ENCODE measurements at places on chromosomes 16 and 17.

DNA sequence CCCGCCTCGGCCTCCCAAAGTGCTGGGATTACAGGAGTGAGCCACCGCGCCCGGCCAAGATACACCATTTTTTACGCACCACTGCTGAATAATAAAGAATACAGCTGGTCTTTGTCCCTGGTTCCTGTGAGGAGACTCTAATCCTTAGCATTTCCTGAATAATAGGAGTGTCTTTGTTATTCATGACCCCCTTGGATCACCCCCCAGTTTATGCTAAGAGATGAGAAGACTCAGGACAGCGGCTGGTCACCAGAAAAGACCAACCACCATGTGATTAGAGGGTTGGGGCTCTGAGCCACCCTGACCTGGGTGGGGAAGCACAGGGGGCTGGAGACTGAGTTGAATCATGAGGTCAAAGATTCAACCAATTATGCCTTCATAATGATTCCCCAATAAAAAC lies 17.3 kb downstream of the PHLPP2 start:
- H3K36me3 ChIP-seq, result peaks cover 3% of the 10 kb centered on the region
- DNase-seq, result no peak
- H3K27ac ChIP-seq, result no peak overlapping the region

DNA sequence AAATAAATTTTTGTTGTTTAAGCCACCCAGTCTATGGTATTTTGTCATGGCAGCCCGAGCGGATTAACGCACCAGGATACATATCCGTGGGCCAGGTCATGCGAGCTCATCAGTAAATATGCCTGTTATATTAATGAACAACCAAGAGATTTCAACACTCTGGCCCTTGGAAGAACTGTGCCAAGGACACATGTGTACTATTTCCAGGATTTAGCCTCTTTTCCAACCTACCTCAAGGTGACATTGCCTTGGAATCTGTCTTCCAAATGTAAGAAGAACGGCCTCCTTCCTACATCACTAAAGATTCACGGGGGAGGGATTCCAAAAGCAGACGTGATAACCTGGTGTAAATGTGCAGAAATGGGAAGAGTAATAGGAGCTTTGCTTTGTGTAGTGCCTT lies 72.8 kb upstream of the DYNLRB2 start:
- H3K27me3 ChIP-seq, result peaks cover 12% of the 10 kb centered on the region
- no peaks in the 10 kb centered on the region for H3K4me1 ChIP-seq
- no peak overlapping the region for H3K4me3 ChIP-seq
- no peaks in the 10 kb centered on the region for H3K36me3 ChIP-seq
- no peak for DNase-seq

DNA sequence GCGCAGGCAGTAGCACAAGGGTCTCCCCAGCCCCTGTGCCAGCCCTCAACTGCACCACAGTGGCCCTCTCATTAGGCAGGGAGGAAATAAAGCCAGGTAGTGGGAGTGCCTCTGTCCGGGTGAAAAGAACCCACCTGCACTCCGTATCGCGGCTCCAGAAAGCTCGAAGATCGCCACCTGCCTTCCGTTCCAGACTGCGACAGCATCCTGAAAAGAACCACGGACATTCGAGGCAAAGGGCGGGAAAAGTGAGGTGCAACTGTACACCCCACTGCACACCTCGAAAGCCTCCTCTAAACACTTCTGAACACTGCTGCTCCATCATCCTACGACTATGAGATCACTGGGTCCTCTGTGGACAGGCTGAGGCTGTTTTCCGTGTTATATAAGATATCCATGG lies 28.7 kb downstream of the IFT140 start:
- no peaks in the 10 kb centered on the region for H3K36me3 ChIP-seq
- H3K4me1 ChIP-seq, result no peaks in the 10 kb centered on the region
- no peak overlapping the region for H3K27ac ChIP-seq
- no peak overlapping the region for H3K4me3 ChIP-seq
- H3K27me3 ChIP-seq, result no peaks in the 10 kb centered on the region
- no peak for DNase-seq

DNA sequence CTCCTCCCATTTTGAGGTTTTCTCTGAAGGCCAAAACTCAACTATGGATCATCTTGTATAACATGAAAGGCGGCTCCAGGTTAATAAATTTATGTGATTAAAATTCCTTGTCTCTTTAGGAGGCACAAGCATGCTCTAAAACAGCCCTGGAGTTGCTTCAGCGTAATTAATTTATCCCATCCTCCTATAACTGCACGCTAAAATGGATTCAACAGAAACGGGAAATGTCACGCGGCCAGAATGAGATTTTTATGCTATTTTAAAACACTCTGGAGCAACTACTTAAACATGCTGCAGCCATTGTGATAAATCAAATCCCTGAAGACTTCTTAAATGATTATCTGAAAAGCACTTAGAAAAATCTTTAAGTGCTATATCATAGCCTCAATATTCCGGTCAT lies 106.6 kb downstream of the ADAMTS18 start:
- no peaks in the 10 kb centered on the region for H3K36me3 ChIP-seq
- peaks cover 14% of the 10 kb centered on the region for H3K4me1 ChIP-seq

DNA sequence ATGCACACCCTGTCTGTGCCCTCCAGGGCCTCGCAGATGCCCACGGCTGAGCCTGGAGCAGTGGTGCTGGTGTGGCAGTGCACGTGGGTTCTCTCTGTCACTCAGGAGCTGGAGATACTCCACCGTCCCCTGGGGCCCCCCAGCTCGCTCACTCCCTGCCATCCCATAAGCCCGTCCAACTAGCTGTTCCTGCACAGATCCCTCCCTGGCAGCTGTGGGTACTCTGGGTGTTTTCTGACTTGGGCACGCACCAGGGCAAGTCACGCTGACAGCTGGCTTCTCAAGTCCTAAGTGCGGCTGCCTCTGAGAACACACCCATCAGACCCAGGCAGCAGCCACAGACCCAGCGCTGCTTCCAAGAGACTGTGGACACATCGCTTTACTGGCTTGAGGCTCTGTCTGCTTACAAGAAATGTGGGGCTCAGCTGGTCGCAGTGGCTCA lies 25.4 kb upstream of the ITGB4 start:
- no peak for DNase-seq
- H3K27me3 ChIP-seq, result no peaks in the 10 kb centered on the region
- H3K27ac ChIP-seq, result no peak overlapping the region
- no peak overlapping the region for H3K4me3 ChIP-seq
- H3K36me3 ChIP-seq, result peaks cover 39% of the 10 kb centered on the region

- peaks cover 46% of the 10 kb centered on the region for H3K4me1 ChIP-seq
- DNase-seq, result no peak
- H3K27me3 ChIP-seq, result no peaks in the 10 kb centered on the region
- H3K36me3 ChIP-seq, result peaks cover 28% of the 10 kb centered on the region
- H3K4me3 ChIP-seq, result no peak overlapping the region
These were observed 17.8 kb downstream of the XYLT1 start for GRCh38 chr16:17452922-17453321.

DNA sequence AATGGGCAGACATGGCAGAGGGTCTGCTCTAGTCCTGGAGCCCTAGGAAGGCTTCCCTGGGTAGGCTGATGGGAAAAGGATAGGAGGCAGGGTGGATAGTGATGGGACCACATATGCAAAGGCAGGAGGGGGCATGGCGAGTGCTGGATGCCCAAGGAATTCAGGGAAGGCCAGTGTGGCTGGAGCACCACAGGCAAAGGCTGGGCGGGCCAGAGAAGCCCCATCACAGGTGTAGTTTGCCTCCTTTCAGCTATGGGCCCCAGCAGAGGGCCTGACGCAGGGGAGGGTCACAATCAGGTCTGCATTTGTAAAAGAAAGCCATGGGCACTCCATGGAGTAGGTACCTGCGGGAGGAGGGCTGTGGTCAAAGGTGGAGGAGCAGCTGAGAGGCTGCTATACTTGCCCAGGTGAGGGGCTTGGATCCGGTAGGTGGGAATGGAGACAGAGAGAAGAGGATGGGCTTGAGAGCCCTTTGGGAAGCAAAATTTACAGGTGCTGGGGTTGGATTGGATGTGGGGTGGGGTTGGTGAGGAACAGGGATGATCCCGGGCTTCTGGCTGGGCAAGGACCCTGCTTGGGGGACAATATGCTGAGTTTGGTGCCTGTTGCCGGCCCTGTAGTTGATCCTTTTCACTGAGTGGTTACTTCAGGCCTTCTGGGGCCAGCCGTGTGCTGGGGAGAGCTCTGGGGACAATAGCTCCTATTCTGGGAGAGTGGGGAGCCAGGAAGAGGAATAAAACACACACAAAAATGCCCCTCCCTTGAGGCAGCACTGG lies 6.5 kb upstream of the COL1A1 start:
- H3K27ac ChIP-seq, result no peak overlapping the region
- no peaks in the 10 kb centered on the region for H3K36me3 ChIP-seq
- H3K4me1 ChIP-seq, result peaks cover 7% of the 10 kb centered on the region
- H3K4me3 ChIP-seq, result no peak overlapping the region
- H3K27me3 ChIP-seq, result peaks cover 45% of the 10 kb centered on the region
- no peak for DNase-seq

DNA sequence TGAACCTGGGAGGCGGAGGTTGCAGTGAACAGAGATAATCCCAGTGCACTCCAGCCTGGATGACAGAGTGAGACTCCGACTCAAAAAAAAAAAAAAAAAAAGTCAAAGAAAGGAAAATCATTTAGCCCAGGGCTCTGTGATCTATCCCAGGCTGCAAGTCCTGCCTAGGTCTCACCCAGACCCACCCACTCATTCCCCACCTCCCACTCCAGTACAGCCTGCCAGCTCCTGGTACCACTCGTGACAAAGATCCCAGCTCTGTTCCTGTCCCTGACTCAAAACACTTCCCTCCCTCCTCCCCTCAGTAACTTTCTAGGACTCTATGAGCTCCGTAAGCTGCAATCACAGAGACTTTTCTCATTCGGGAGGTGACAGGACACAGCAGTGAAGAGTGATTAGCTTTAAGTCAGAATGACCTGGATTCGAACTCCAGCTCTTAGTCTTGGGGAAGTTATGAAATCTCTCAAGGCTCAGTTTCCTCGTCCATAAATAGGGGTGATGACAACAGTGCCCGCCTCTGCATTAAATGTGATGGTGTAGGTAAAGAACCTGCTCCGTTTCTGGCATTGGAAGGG lies 28.0 kb upstream of the MRPS23 start:
- peaks cover 13% of the 10 kb centered on the region for H3K4me1 ChIP-seq
- peaks cover 9% of the 10 kb centered on the region for H3K27me3 ChIP-seq
- no peak for DNase-seq
- no peak overlapping the region for H3K4me3 ChIP-seq

- H3K36me3 ChIP-seq, result peaks cover 34% of the 10 kb centered on the region
- H3K4me1 ChIP-seq, result peaks cover 20% of the 10 kb centered on the region
- H3K4me3 ChIP-seq, result peak overlapping the region; percentile 49
- peak overlapping the region; percentile 16 for H3K27ac ChIP-seq
These were observed 2.7 kb downstream of the NDUFAF8 start for GRCh38 chr17:81241648-81242420.

GRCh38 chr17:51640108-51640622 lies 379.8 kb downstream of the UTP18 start:
- no peaks in the 10 kb centered on the region for H3K36me3 ChIP-seq
- H3K27me3 ChIP-seq, result peaks cover 5% of the 10 kb centered on the region
- H3K4me1 ChIP-seq, result no peaks in the 10 kb centered on the region
- H3K27ac ChIP-seq, result no peak overlapping the region

DNA sequence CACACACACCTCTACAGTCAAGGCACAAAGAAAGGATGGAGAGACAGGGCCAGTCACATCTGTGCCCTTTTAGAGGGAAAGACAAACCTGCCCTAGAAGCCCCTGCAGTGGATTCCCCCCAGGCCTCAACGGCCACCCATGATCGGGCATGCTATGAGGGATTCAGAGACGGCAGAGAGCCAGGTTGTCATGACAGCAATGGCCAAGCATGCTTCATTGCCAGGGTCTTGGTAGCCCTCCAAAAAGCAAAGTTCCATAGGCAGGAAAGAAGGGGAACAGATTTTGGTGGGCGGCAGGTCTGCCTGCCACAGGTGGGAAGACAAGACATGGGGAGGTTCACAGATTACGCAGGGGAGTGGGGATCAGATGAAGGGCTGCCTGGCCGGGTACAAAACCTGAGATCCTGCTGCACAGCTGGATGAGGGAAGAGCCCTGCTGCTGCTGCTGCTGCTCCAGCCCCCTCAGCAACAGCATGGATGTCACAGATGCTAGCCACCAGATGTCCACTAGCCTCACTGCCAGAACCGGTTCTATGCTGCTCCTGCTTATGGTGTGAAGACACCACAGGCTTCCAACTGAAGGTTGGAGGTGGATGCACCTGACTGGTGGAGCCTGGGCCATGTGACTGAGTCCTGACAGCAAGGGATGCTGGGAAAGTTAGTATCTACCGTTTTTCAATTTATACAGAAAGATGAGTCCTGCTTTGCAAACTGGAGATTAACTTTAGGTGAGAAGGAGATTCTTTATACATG lies 17.8 kb downstream of the ACTG1 start:
- DNase-seq, result no peak
- H3K27ac ChIP-seq, result no peak overlapping the region
- H3K36me3 ChIP-seq, result no peaks in the 10 kb centered on the region
- peaks cover 8% of the 10 kb centered on the region for H3K4me1 ChIP-seq
- peaks cover 6% of the 10 kb centered on the region for H3K27me3 ChIP-seq

DNA sequence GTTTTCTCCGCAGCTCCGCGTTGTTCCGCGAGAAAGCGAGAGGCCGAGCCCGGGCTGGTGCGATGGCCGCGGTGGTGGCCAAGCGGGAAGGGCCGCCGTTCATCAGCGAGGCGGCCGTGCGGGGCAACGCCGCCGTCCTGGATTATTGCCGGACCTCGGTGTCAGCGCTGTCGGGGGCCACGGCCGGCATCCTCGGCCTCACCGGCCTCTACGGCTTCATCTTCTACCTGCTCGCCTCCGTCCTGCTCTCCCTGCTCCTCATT lies 404 bp downstream of the EMC6 start:
- H3K4me1 ChIP-seq, result peaks cover 15% of the 10 kb centered on the region
- H3K27ac ChIP-seq, result peak overlapping the region; percentile 92
- no peaks in the 10 kb centered on the region for H3K27me3 ChIP-seq
- peak overlapping the region; percentile 96 for H3K4me3 ChIP-seq
- peaks cover 26% of the 10 kb centered on the region for H3K36me3 ChIP-seq
- DNase-seq, result no peak

DNA sequence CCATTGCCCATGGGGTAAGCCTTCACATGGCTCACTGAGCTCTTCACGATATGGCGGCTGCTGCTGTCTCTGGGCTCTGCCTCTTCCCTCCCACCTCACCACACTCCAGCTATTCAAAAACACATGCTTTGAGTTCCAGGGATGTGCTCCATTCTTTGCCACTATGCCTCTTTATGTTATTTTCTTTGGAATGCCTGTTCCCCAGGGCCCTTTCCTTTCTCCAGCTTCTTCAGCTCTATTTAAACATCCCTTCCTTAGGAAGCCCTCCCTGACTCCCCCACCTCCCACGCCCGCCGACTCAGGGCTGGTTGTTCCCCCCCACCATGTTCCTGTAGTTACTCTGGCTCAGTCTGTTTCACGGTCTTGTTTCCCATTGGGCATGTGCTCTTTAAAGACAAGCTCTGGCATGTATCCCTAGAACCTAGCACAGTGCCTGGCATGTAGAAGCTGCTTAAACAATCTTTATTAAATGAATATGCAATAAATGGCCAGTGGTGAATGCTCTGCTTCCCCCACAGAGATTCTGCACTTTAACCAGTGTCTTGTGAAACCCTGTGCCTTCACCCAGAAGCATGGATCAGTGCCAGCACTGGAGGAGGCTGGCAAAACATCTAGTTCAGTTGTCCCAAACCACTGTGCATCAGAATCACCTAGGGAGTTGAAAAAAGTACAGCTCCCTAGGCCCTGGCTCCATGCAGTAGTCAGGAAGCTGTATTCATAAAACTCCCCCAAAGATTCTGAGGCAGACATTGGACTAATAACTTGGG lies 6.9 kb downstream of the MYCBPAP start:
- H3K36me3 ChIP-seq, result no peaks in the 10 kb centered on the region
- no peak overlapping the region for H3K4me3 ChIP-seq
- H3K27ac ChIP-seq, result no peak overlapping the region
- DNase-seq, result no peak
- no peaks in the 10 kb centered on the region for H3K27me3 ChIP-seq
